ENCODE measurements at places on chromosomes 2 and 18. TPM values are rescaled to one million over a fixed set of nuclear protein-coding genes. Genes with fewer than 3 reads are reported as not detected.
A peak's percentile ranks its signal among the peaks of the same experiment; 100 is the strongest.

DNA sequence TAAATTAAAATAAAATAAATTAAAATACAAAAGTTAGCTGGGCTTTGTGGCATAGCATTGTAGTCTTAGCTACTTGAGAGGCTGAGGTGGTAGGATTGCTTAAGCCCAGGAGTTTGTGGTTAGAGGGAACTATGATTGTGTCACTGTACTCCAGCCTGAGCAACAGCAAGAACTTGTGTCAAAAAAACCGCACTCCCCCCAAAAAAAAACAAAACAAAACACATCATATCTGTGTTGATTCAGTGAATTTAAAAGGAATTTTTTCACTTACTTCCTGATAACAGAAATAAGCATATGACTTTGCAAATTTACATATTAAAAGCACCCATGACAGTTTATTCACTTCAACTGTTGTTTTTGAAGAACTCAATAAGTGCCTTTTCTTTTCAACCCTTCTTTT, 68.1 kb upstream of the PELI1 start:
- no peaks in the 10 kb centered on the region for H3K27me3 ChIP-seq
- no peaks in the 10 kb centered on the region for H3K36me3 ChIP-seq
- peaks cover 26% of the 10 kb centered on the region for H3K4me1 ChIP-seq
- no peak overlapping the region for H3K4me3 ChIP-seq

- peaks cover 10% of the 10 kb centered on the region for H3K4me1 ChIP-seq
- H3K4me3 ChIP-seq = no peak overlapping the region
- no peak for DNase-seq
- no peaks in the 10 kb centered on the region for H3K36me3 ChIP-seq
Observed at GRCh38 chr2:28082131-28082530, 191.6 kb downstream of the BABAM2 start.

- H3K4me1 ChIP-seq = no peaks in the 10 kb centered on the region
- H3K27ac ChIP-seq = no peak overlapping the region
- no peak overlapping the region for H3K4me3 ChIP-seq
- DNase-seq = no peak
Observed at GRCh38 chr18:8763611-8764010, 58.3 kb downstream of the MTCL1 start.

TEX44 gene
- total RNA-seq = not detected

DNA sequence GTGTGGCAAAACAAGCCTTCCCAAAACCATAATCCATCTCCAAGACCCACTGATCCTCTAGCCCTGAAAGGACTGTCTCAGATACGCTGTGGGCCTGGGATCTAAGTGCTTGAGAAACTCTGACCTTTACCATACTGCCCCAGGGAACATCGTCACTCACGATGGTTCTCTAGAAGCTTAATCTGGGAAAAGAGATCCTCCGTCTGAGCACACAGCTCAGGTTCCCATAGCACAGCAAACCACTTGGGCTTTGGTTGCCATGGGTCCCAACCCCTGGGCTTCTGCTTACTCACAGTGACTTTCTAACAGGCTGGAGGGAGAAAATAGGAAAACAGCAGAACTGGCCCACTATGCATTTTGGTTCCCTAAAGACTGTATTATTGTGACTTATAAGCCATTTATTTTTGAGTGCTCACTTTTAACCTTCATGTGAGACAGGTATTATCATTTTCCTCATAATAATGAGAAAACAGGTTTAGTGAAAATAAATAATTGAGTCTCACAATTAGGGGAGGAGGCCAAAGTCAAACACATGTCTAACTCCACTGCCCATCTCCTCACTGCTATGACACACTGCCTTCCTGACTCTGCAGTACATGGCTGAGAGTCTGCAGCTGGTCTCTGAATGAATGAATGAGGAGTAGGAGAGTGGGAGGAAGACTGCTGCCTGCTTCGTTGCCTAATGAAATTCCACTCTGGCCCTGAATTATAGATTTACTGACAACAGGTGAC, 46.7 kb downstream of the REEP1 start:
- H3K4me1 ChIP-seq = peaks cover 58% of the 10 kb centered on the region
- no peaks in the 10 kb centered on the region for H3K36me3 ChIP-seq
- no peak overlapping the region for H3K4me3 ChIP-seq
- DNase-seq = peak; percentile 27

GRCh38 chr2:18346874-18347273, 213.6 kb downstream of the RDH14 start:
- H3K27ac ChIP-seq = peak overlapping the region; percentile 57
- H3K4me3 ChIP-seq = no peak overlapping the region
- no peaks in the 10 kb centered on the region for H3K27me3 ChIP-seq
- no peak for DNase-seq

DNA sequence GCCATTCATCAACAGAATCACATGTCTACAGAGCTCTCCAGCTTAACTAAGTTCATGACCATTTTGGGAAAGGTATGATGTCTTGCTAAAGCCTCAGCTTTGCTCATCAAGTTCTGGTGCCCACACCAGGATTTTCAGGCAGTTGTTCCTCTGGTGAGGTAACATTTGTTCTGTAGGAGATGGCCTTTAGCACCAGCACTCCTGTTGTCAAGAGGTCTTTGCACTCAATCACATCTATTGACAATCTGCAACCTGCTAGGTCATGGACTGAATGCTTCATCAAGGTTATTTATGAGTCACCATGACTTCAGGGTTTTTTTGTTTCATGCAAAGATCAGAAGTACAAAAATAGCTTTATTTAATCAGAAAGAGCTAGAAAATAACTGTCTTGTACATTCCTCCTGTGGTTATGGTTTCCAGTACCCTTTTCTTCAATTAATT, 36.6 kb upstream of the VIT start:
- no peak overlapping the region for H3K4me3 ChIP-seq
- H3K27ac ChIP-seq = no peak overlapping the region
- peaks cover 10% of the 10 kb centered on the region for H3K4me1 ChIP-seq
- no peaks in the 10 kb centered on the region for H3K36me3 ChIP-seq
- H3K27me3 ChIP-seq = peaks cover 2% of the 10 kb centered on the region

DNA sequence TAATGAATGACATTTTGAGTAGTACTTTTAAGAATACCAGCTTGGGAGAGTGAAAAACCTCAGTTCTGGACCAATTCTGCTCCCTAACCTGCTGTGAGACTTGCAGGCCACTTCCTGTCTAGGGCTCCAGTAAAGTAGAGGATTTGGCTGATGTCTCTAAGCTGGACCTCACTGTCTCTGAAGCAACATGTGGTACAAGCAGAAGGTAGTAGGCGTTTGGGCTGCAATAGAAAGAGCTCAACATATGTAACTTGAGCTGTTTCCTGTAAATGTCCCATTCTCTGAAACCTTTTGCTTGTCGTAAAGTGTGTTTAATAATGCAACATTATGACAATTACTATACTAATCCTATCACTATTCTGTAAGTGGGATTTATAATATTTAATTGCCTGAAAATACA, 213.1 kb downstream of the MYO3B start:
- DNase-seq = no peak
- peaks cover 9% of the 10 kb centered on the region for H3K4me1 ChIP-seq
- no peaks in the 10 kb centered on the region for H3K36me3 ChIP-seq
- H3K4me3 ChIP-seq = no peak overlapping the region
- H3K27me3 ChIP-seq = peaks cover 63% of the 10 kb centered on the region

DNA sequence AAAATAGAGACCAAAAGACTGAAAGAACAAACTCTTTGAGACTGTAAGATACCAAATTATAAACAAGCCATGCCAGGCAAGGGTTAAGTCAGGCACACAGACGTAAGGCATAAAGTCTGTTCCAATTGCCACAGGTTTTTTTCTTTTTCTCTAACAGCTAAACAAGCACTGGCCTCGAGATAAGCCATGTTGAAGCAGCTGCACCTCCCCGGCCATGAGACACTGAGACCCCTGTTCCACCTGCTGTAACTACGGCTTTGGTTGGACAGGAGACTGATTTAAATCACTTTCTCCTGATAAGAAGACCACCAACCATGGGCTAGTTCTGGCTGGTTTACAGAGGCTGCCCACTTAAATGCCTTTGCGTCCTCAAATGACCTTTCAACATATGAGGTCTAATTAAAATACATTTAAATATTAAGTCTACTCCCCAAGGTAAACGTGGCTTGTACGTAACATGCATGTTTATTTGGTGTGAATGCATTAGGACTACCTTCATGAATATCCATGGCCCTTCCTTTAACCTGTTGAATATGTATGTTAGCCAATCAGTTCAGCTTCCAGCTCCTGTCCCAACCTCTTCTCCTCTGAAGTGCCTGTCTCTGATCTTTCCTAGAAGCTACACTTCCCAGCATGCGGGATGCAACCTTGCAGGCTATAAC, 117.2 kb downstream of the CMPK2 start:
- H3K27ac ChIP-seq = no peak overlapping the region
- H3K4me1 ChIP-seq = peaks cover 19% of the 10 kb centered on the region
- no peak overlapping the region for H3K4me3 ChIP-seq
- no peaks in the 10 kb centered on the region for H3K36me3 ChIP-seq
- H3K27me3 ChIP-seq = peaks cover 8% of the 10 kb centered on the region

DNA sequence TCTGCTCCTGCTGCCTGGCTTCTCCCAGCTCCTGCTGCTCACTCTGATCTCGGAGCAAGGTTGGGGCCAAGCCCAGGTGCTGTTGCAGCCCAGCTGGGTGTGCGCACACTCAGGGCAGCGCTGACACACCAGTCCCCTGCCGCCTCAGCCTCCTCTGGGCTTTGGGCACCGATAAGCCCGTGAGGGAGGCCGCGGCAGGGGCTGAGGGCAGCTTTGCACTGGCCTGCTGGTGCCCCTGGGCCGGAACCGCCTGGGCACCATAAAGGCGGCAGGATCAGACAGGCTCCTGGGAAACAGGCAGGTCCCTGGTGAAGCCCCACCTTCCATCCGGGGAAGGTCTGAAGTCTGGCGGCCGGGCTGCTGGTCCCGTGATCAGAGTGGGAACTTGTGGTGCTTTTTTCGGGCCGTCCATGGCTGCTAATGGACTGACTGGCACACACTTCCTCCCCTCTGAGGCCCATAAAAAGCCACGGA, 14.1 kb upstream of the EML6 start:
- H3K4me1 ChIP-seq = peaks cover 15% of the 10 kb centered on the region
- H3K27me3 ChIP-seq = peaks cover 6% of the 10 kb centered on the region
- H3K36me3 ChIP-seq = no peaks in the 10 kb centered on the region
- DNase-seq = peak; percentile 30
- peak overlapping the region; percentile 18 for H3K27ac ChIP-seq

DNA sequence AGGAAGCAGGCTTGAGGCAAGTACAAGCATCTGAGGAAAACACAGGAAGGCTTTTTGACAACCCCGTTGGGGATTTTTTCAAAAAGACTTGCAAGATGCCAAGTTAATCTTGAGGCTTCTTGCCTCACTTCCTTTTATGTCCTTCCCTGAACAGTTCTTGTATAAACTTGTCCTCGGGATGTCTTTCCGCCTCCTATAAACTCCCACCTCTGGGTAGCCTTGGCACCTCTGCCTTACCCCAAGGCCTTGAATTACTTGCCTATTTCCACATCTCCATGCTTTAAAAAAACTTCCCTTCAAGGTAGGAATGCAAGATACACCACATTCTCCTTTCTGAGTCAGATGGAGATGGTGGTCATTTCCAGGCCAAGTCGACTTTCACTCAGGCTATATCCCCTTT, 106.4 kb upstream of the RBBP8 start:
- no peaks in the 10 kb centered on the region for H3K4me1 ChIP-seq
- no peak overlapping the region for H3K4me3 ChIP-seq
- peaks cover 18% of the 10 kb centered on the region for H3K27me3 ChIP-seq
- no peaks in the 10 kb centered on the region for H3K36me3 ChIP-seq

DNA sequence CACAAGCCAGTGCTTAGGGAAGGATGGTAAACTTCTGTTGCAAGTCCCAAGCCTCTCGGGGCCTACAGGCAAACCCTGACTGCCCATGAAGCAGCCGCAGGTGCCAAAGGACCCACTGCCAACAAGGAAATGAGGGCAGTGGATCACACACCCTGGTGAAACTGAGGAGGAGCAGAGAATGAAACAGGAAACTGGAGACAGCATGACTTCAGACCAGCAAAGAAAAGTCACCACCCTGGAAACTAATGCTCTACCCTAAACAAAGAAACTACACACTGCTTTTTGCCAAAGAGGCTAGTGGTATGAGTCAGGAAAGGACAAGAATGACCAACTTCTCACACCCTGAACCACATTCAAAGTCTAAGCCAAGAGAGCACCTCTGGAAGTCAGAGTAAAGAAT, 97.2 kb downstream of the MYO5B start:
- no peak for DNase-seq
- no peaks in the 10 kb centered on the region for H3K36me3 ChIP-seq
- peaks cover 22% of the 10 kb centered on the region for H3K27me3 ChIP-seq
- H3K4me3 ChIP-seq = no peak overlapping the region

ITPRIPL1 gene
- 0.47 TPM for total RNA-seq

GRCh38 chr2:222797261-222797660, 63.6 kb upstream of the ACSL3 start:
- no peaks in the 10 kb centered on the region for H3K36me3 ChIP-seq
- DNase-seq = no peak
- peaks cover 57% of the 10 kb centered on the region for H3K4me1 ChIP-seq
- no peak overlapping the region for H3K4me3 ChIP-seq
- no peaks in the 10 kb centered on the region for H3K27me3 ChIP-seq

DNA sequence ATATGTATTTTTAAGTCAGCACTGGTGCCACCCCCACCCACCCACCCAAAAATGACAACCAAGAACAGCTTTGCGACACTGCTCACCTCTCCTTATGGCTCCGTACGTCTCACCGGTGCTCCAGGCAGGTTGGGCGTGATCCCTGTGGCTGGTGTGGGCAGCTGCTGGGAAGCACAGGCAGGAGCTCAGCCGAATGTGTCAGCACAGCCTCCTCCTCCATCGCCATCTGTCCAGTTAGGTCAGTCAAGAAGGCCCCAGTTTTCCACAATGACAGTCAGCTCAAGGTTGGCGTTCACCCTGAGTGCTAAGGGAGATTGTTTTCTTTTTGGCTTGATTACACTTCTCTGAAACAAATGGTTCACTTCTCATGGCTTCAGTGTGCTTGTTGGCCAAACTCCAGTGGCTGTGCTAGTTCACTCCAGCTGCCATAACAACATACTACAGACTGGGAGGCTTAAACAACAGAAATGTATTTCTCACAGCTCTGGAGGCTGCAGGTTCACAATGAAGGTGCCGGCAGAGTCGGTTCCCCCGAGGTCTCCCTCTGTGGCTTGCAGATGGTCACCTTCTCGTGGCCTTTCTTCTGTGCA, 30.2 kb downstream of the AMER3 start:
- no peak overlapping the region for H3K4me3 ChIP-seq
- no peaks in the 10 kb centered on the region for H3K36me3 ChIP-seq
- no peak overlapping the region for H3K27ac ChIP-seq
- H3K4me1 ChIP-seq = no peaks in the 10 kb centered on the region

KIAA2012 gene
- not detected for total RNA-seq

DNA sequence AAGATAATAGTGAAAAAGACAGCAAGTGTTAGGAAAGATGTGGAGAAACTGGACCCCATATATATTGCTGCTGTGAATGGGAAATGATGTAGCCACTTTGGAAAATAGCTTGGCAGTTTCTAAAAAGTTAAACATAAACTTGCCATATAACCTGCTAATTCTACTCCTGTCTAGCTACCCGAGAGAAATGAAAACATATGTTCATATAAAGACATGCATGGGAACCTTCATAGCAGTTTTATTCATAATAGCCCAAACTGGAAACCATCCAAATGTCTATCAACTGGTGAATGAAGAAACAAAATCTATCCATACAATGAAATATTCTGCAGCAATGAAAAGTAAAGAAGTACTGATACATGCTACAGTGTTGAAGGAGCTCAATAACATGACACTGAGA, 50.4 kb upstream of the NABP1 start:
- no peak overlapping the region for H3K27ac ChIP-seq
- H3K4me1 ChIP-seq = no peaks in the 10 kb centered on the region
- H3K27me3 ChIP-seq = no peaks in the 10 kb centered on the region
- no peak overlapping the region for H3K4me3 ChIP-seq

Measured in left ventricle myocardium inferior (tissue), 1 donor.